ENCODE measurements at places on chromosomes 6 and 20.
A peak's percentile ranks its signal among the peaks of the same experiment; 100 is the strongest.

- DNase-seq, result no peak
These were observed 763 bp downstream of the ZKSCAN8 start for GRCh38 chr6:28142446-28142845.

- no peak for DNase-seq
These were observed 8.6 kb upstream of the WFDC9 start for GRCh38 chr20:45639687-45640086.

DNA sequence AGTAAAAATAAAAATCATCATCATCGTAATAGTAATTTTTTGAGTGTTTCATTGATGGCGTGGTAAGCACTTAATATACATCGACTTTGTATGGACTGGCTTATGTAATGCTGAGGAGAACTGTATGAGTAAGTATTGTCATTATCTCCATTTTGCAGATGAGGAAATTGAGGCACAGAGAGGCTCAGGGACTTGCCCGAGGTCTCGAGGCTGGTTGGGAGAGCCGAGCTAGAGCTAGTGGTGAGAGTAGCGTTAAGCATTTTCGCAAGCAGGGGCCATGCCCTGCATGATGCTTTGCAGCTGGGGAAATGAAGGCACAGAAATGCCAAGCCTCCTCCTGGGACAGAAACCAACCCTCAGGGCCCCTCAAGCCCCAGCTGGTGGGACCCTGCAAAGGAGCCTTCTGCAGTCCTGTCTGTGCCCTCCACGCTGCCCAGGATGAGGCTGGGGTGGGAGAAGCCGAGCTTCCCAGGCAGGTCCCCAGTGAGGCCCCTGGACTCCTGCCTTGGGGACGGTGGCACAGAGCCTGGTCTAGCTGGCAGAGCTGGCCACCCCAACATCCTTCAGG lies 31.1 kb upstream of the STX16 start:
- DNase-seq, result no peak

- DNase-seq, result no peak
These were observed 32.9 kb downstream of the FOXF2 start for GRCh38 chr6:1422290-1422689.

- peak; percentile 71 for DNase-seq
These were observed 49.4 kb downstream of the IYD start for GRCh38 chr6:150417899-150418826.

GRCh38 chr6:145485288-145485687 lies 250.0 kb downstream of the EPM2A start:
- DNase-seq, result no peak

DNA sequence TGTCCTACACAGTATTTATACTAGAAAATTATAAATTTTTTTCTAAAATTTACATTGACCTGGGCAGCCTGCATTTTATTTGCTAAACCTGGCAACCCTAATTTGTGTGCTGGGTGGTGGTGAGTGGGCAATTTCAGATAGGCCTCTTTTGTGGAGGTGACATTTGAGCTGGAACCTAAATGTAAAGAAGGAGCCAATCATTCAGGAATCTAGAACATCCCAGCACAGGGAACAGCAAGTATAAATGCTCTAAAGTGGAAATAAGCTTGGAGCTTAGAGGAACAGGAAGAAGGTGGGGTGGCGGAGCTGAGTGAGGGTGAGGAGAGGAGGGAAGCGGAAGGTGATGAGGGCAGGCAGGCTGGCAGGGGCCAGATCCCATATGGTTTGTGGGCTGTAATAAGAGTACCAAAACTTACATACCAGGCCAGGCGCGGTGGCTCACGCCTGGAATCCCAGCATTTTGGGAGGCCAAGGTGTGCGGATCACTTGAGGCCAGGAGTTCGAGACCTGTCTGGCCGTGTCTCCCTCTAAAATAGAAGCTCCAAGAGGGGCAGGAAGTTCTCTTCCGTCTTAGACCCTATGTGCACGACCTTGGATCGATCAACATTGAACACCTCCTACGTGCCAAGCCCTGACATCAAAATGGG lies 549 bp upstream of the CSE1L start:
- DNase-seq, result no peak

GRCh38 chr6:35199866-35200265 lies 13.9 kb upstream of the SCUBE3 start:
- DNase-seq, result no peak

GRCh38 chr6:167817016-167817415 lies 9.7 kb upstream of the AFDN start:
- no peak for DNase-seq

DNA sequence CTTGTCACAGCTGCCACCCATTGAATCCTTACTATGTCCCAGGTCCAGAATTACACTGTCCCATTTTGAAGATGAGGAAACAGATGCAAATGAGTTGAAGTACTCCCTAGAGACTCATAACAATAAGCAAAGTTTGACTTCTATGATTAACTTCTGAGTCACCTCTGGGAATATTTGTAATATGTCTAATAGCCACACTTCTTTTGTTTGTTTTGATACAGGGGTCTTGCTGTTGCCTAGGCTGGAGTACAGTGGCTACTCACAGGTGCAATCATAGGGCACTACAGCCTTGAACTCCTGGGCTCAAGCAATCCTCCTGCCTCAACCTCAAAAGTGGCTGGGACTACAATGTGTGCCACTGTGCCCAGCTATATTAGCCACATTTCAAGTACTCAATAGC lies 11.4 kb upstream of the SOX12 start:
- DNase-seq, result peak; percentile 14

DNA sequence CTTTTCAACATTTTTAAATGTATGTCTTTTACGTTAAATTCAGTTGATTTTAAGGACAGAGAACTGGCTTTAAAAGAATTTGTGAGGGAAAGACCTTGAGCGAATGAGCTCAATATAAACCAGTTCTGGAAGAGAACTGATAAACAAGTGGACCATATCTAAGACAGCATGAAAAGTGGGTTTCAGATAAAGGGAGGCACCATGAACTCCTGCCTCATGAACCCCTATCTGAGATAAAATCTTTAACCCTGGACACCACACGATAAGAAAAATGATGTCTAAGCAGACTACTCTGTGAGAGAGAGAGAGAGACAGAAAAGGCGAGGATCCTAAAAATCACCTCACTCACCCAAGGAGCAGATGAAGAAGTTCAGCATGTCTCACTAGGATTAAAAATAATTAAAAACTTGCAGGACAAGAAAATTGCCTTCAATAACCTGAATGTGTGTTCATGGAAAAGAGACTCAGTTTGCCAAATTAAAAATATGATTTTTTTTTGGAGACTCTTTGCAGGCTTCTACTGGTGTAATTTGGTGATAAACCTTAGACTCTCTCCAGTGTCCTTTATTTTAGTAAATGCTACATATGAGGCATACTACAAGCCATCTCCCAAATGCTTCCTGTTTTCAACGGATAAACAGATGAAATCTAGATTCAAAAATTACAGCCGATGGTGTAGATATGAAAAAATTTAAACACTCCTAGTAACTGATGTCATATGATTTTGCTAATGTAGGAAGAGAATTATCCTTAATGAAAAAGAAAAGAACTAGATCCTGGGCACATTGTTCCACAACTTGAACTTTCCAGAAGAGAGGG lies 299.5 kb downstream of the ADGB start:
- no peak for DNase-seq

- no peak for DNase-seq
These were observed 21.0 kb upstream of the RIN2 start for GRCh38 chr20:19737025-19737424.

DNA sequence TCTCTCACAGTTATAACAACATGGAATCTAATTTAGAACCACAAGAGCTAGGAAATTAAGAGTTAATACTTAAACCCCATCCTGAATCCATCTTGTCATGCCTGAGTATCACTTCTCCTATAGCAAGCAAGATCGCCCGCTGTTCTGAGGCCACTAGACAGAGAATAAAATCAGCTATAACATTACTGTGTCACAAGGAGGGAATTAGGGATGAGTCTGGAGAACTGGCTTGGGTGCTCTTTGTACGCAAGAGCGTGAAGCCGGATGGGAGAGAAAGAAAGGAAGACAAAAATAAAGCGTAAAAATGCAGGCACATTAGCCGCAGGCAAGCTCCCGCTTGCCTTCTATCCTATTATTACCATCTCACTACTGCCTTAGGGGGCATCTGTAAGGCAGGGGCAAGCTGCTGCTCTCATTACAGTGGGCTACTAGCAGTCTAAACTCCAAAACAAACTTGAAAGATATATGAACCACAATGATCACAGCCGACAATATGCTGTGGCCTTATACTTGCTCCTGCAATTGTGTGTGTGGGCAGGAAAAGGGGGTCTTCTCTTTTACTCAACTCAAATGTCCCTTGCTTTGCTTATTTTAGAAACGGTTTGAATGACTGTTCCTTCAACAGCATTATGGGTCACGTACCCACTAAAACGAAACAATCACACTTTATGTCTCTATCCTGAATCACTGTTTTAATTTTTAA lies 81.9 kb downstream of the GJA10 start:
- DNase-seq, result peak; percentile 6

- DNase-seq, result peak; percentile 51
These were observed 85.4 kb downstream of the HFE start for GRCh38 chr6:26172608-26172968.

DNA sequence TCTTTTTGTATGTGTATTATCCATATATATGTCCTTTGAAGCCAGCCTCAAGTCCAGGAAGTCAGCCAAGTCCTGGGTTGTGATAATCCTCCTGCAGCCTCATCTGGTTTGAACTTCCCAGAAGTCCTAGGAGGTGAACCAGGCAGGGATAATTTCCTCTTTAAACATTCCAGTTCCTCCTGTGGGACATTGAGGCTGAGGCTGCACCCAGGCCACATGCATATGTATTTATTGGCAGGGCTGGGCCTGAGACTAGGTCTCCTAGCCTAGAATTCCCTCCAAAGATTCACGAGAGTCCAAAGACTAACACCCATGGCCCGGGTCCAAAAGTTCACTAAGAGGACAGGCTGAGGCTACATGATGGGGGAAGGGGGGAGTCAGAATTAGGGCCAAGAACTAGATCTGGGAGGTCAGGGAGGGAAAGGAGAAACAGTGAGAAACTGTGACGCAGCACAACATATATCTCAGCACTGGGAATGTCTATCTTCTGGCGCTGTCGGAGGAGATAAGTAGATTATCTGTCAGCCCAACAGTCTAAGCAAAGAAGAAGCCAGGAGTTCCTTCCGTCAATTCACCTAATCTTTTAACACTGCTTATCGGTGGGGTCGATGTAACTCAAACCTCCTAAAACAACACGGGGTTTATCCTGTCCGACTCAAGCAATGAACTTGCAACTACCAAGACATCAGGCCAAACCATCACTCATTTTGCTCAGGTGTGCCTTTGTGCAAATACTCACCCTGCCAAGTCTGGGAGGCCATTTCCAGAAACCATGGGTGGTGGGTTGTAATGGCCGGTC lies 43.3 kb downstream of the SNX5 start:
- no peak for DNase-seq

DNA sequence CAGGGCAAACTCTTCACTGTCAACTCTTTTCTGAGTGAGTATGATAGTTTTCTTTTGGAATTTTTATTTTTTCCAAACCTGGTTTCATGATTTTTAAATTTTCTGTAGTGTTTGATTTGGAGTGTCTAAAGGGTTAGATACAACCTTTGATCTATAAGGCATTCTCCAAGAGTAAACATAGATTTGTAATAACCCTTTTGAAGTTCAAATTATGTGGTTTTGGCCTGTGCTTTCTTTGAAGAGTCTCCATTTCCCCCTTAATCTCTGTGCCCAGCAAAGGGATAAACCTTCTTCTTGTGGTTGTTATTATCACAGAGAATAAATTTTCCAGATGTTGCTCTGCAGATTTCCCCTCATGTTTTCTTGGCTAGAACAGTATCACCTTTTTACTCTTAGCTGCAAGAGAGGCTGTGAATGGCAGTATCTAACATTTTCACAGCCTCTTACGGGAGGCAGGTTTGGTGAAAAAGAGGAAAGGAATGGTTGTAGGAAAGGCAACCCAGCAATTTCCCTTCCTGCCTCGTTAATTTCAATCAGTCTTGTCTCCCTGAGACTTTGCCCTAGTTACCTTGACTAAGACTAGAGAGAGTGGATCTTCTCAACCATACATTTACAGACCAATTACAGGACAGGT lies 83.3 kb upstream of the AKIRIN2 start:
- DNase-seq, result no peak

DNA sequence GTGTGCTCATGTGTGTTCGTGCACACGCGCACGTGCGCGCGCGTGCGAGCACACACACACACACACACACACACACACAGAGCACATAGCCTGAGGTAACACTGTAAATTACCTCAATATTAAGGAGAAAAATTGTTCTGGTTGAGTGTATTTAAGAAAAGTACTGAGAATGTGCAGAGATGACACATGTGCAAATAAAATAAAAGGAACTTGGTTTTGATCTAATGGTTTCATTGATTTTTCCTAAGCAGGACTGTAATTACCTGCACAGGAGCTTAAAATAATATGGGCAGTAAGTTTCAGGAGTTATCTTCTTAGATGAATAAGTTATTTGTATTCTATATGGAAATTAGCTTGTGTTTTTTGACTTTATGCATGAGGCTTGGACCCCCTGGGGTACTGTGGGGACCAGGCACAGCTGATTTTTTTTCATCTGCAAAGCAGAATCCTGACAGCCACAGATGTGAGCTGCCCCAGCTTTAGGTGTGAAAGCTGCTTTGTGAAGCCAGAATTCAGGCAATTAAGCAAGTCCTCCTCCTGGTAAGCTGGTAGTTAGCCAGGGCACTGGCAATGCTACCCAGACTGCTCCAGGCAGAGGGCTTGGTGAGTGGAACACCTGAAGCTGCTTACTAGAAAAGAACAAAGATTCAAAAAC lies 1040.6 kb upstream of the CITED2 start:
- DNase-seq, result no peak

- no peak for DNase-seq
These were observed 43.5 kb upstream of the SLC9A8 start for GRCh38 chr20:49769048-49769581.

DNA sequence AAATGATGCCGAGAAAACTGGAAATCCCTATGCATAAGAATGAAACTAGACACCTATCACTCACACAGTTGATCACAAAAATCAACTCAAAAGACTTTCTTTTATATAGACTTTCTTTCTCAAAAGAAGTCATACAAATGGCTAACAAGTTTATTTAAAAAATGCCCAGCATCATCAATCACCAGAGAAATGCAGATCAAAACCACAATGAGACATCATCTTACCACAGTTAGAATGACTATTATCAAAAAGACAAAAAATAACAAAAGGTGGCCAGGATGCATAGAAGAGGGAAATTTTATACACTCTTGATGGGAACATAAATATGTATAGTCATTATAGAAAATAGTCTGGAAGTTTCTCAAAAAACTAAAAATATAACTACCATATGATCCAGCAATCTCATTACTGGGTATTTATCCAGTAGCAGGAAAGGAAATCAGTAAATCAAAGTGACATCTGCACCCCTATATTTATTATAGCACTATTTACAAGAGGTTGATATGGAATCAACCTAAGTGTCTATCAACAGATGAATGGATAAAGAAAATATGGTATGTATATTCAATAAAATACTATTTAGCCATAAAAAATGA lies 3.4 kb upstream of the RNF217 start:
- peak; percentile 63 for DNase-seq

GRCh38 chr6:126302191-126302590 lies 37.7 kb upstream of the CENPW start:
- DNase-seq, result no peak

- no peak for DNase-seq
These were observed 2.1 kb upstream of the HIVEP1 start for GRCh38 chr6:12009876-12010634.

- peak; percentile 92 for DNase-seq
These were observed 3.0 kb upstream of the TGM2 start for GRCh38 chr20:38167851-38168760.

GRCh38 chr20:63534831-63535651 lies 2.1 kb downstream of the PTK6 start:
- no peak for DNase-seq

Data from ACHN (cell line).